Fibroblast of lung (primary cell): ENCODE measurements at places on chromosomes 5 and 9. TPM values are rescaled to one million over a fixed set of nuclear protein-coding genes. Genes with fewer than 3 reads are reported as not detected.

The IL13 gene
- polyA plus RNA-seq = not detected in 2 replicates

GRCh38 chr9:80028501-80028900, 456.7 kb downstream of the TLE4 start:
- no peak for DNase-seq

DNA sequence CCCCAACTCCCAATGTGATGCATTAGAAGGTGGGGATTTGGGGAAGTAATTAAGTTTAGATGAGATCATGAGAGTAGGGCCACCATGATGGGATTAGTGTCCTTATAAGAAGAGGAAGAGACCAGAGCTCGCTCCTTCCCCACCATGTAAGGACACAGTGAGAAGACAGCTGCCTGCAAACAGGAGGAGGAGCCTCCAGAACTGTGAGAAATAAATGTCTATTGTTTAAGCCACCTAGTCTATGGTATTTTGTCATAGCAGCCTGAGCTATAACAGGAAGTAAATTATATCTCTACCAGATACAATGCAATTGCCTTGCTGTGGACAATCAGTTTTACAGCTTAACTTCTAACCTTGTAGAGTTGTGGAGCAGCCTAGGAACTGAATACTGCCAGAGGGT, 58.0 kb downstream of the ANKRD33B start:
- DNase-seq = no peak

- no peak for DNase-seq
Measured at GRCh38 chr5:129499208-129499852, 39.2 kb downstream of the ADAMTS19 start.

GRCh38 chr9:105621001-105621400, 41.3 kb upstream of the TAL2 start:
- DNase-seq = no peak

GRCh38 chr9:116417464-116417863, 263.9 kb downstream of the PAPPA start:
- DNase-seq = peak; percentile 3

- no peak for DNase-seq
Measured at GRCh38 chr9:108639091-108639490, 216.7 kb downstream of the ACTL7B start.

- DNase-seq = no peak
Measured at GRCh38 chr5:151424892-151425523, 22.4 kb upstream of the SLC36A1 start.
